Activated T-helper 1 cell treated with anti-CD3 and anti-CD28 coated beads, Interleukin-12 subunit alpha, Interleukin-12 subunit beta, Interleukin-2, Interleukin-4 antibody, amounts not matched to agents 30 ng/mL and 10 ng/mL and 1 ng/mL, durations not matched to agents 14 hours and 24 hours and 36 hours (primary cell): ENCODE measurements at places on chromosomes 5 and 9. TPM values are rescaled to one million over a fixed set of nuclear protein-coding genes. Genes with fewer than 3 reads are reported as not detected.

Gene LRRC19
- not detected in 2 replicates for total RNA-seq

Gene DRD1
- not detected in 2 replicates for total RNA-seq

Gene TLX3
- not detected in 2 replicates for total RNA-seq

Gene CFAP77
- total RNA-seq, result not detected in 2 replicates

- no peak for DNase-seq
Observed at GRCh38 chr5:137478043-137478442, 21.1 kb downstream of the SPOCK1 start.

- no peak for DNase-seq
Observed at GRCh38 chr5:171794470-171794960, 8.9 kb downstream of the SMIM23 start.

DNA sequence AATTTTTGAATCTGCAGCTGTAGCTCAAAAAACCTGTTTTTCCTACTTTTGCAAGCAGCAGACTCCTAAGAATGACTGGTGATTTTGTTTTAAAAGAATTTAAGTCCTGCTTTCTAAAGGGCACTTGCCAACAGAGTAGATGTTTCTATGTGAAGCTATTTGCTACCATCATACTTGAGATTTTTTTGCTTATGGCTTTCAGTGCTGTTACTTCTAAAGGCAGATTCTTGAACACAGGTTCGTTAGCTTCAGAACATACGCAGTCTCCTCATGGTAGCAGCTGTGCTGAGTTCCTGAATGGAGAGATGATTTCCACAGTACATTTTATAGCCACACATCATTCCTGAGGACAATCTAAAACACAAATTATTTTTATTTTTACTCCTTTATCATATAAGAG is 24.4 kb upstream of the ELL2 start:
- no peak for DNase-seq

- no peak for DNase-seq
Observed at GRCh38 chr5:96243862-96244261, 189.2 kb downstream of the PCSK1 start.

- no peak for DNase-seq
Observed at GRCh38 chr9:110319781-110320492, 17.7 kb downstream of the TXNDC8 start.

GRCh38 chr9:115198001-115198400 is 80.0 kb upstream of the TNC start:
- no peak for DNase-seq

DNA sequence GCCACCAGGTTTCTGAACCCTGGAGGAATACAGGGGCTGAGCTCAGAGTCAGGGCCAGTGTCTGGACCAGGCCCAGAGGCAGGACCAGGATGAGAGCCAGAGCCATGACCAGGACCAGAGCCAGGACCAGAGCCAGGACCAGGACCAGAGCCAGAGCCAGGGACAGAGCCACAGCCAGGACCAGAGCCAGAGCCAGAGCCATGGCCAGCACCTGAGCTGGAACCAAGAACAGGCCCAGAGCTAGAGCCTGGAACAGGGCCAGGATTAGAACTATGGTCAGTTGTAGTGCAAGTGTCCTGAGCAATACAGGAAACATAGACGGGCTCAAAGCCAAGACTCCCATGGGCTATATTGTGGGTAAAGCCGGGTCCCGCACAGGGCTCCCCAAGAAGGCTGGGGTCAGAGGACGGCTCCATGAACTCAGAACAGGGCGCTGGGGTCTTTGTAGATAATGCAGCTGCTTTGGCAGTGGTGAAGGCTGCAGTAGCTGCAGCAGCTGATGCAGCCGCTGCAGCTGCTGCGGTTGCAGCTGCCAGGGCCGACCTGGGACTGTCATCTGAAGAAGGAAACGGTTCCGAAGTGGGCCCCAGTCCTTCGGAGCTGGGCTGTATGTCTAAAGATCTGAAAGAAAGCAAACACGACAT is 559 bp downstream of the SPAG8 start:
- DNase-seq, result no peak

DNA sequence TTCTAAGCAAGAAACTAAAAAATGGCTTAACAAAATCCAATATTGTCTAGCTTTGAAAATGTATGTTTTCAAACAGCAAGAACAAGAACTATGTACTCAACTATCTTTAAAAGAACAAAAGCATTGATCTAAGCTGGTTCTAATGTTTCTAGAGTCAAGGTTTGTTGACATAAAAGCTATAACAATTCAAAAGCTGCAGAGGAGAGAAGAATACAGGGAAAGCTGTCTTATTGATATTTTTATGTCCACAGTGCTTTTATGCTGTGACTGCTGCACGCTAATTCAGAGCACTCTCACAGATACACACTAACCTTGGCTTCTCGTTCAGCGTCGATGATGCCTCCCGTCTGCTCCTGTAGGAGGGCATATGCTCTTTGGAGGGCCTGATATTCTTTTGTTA is 129.5 kb upstream of the DPYSL3 start:
- DNase-seq, result no peak

DNA sequence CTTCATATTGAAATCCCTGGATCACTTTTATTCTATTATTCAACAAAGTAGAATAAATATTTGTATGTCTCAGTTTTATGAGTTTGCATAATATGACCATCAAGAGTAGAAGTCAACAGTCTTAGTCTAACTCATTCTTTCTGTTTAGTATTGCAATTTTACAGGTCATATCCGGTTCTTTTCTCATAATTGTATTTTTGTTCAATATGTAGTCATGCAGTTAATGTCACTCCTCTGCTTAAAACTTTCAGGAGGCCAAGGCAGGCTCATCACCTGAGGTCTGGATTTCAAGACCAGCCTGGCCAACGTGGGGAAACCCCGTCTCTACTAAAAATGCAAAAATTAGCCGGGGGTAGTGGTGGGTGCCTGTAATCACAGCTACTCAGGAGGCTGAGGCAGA is 148.4 kb upstream of the TRPM3 start:
- no peak for DNase-seq

DNA sequence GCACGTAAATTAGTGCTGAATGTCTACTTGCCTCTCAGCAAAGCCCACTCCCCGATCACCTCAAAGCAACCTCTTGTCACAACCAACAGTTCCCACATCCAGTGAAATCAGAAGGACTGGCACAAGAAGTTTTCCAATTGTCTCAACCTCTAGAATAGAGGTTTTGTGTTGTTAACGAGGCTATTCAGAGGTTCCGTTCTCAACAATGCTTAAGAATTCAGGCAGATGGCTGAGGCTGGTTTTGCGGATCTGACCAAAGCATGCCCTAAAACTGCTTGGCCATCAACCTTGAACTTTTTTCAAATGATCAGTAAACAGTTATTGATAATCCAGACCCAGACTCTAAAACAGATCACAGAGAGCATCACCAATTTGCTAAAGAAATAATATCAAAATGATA is 52.9 kb downstream of the MAPKAP1 start:
- DNase-seq, result no peak

GRCh38 chr5:180620014-180620413 is 28.7 kb upstream of the SCGB3A1 start:
- DNase-seq, result no peak
